ENCODE measurements at places on chromosomes 2 and 18. TPM values are rescaled to one million over a fixed set of nuclear protein-coding genes. Genes with fewer than 3 reads are reported as not detected.

Gene KIF1A
- 33.1 TPM for total RNA-seq

Gene MTCL1
- total RNA-seq: 28.3 TPM

Gene TEKT4
- not detected for total RNA-seq

Gene CD28
- 0.30 TPM for total RNA-seq

Gene TLX2
- 0.72 TPM for total RNA-seq

Gene TANC1
- 21.1 TPM for total RNA-seq

Gene MAP3K19
- total RNA-seq: not detected

Gene CLEC4F
- total RNA-seq: not detected

Gene EFHD1
- 4.1 TPM for total RNA-seq

Measured in Caco-2 (cell line).